A172 (cell line): ENCODE measurements at places on chromosomes 13 and 19. TPM values are rescaled to one million over a fixed set of nuclear protein-coding genes. Genes with fewer than 3 reads are reported as not detected.

LGALS4 gene
- not detected in 2 replicates for total RNA-seq

NALCN gene
- 0.60 and 0.72 TPM in 2 replicates for total RNA-seq

HNRNPM gene
- 97.9 and 102 TPM in 2 replicates for total RNA-seq

LMTK3 gene
- total RNA-seq, result not detected in 2 replicates

WDR62 gene
- 19.5 and 24.5 TPM in 2 replicates for total RNA-seq

CADM4 gene
- total RNA-seq, result 78.5 and 139 TPM in 2 replicates

SIGLECL1 gene
- not detected in 2 replicates for total RNA-seq

CKM gene
- total RNA-seq, result not detected in 2 replicates

ATP4A gene
- not detected in 2 replicates for total RNA-seq

PRR22 gene
- 0.41 and 2.0 TPM in 2 replicates for total RNA-seq

LAIR1 gene
- not detected in 2 replicates for total RNA-seq

ELSPBP1 gene
- total RNA-seq, result not detected in 2 replicates

CCDC106 gene
- total RNA-seq, result 2.6 and 6.0 TPM in 2 replicates

PDE4A gene
- 0.41 and 1.3 TPM in 2 replicates for total RNA-seq

PABPC3 gene
- total RNA-seq, result not detected in 2 replicates

CACNG7 gene
- total RNA-seq, result 0.07 TPM in 1 of 2 replicates, not detected in the other

NEK3 gene
- total RNA-seq, result 3.3 and 11.4 TPM in 2 replicates

ETV2 gene
- 0.12 and 1.4 TPM in 2 replicates for total RNA-seq

GNG7 gene
- total RNA-seq, result 0.38 and 1.1 TPM in 2 replicates

DNA sequence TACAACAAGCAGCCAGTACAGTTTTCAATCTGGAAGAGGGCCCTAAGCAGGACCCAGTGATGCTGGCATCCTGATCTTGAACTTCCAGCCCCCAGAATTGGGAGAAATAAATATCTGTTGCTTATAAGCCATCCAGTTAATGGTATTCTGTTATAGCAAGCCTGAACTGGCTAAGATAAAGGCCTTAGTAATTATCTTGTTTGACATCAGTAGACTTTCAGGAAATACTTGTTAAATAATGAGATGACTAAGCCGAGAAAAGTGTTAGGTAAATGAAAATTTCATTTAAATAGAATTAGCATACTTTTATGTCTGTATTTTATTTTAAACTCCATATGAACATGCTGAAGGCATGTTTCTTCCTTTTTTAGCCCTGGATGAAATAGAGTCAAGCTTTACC is 188.2 kb downstream of the OLFM4 start:
- DNase-seq, result no peak

GRCh38 chr13:66546534-66547379 is 683.4 kb downstream of the PCDH9 start:
- no peak for DNase-seq

GRCh38 chr19:35752746-35753350 is 4.0 kb downstream of the HSPB6 start:
- DNase-seq, result no peak

- peak; percentile 35 for DNase-seq
These were observed 1.6 kb downstream of the PLEKHG2 start for GRCh38 chr19:39413911-39414608.

- DNase-seq, result no peak
These were observed 125.9 kb upstream of the GJB6 start for GRCh38 chr13:20358022-20358421.

- no peak for DNase-seq
These were observed 58.2 kb downstream of the UBL3 start for GRCh38 chr13:29791997-29792780.

DNA sequence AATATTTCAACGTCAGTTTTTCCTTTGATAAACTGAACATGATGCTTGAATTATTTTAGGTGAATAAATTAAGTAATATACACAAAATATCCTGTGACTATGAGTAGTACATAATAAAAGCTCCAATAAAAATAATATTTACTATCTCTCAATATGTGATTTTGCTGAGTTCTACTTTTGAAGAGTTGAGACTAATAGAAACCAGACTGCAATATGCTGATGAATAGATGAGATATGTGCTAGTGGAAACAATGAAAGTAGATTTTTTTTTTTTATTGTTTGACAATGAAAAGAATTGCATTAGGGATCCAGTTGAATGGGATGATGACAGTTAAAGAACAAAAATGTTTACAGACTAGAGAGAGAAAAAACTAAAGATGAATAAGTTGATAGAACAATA is 16.4 kb upstream of the PCDH20 start:
- DNase-seq, result no peak

- DNase-seq, result no peak
These were observed 1.3 kb downstream of the RAB3D start for GRCh38 chr19:11338121-11338520.

GRCh38 chr13:51907040-51907732 is 45.4 kb downstream of the CCDC70 start:
- DNase-seq, result no peak

GRCh38 chr13:35965226-35965927 is 165.8 kb downstream of the DCLK1 start:
- DNase-seq, result no peak

DNA sequence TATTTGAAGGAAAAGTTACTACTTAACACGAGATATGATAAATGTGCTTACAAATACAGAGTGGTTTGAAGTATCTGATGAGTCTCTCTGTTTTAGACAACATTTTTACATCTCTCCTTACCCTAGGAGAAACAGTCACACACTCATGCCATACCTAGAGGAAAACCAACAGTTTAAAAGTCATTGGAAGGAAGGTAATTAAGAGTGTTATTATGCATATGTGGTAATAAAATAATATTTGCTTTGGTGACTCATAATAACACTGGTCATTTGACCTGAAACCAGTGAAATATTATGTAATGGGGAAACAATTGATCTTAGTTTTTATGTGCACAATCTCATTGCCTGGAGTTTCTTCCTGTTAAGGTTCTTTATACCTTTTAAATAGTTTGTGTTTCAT is 136.9 kb upstream of the SOX21 start:
- no peak for DNase-seq

GRCh38 chr19:18992696-18993095 is 40.6 kb downstream of the SUGP2 start:
- no peak for DNase-seq

GRCh38 chr13:96216543-96216942 is 126.6 kb downstream of the HS6ST3 start:
- DNase-seq, result no peak

GRCh38 chr13:26445092-26445491 is 112.4 kb upstream of the WASF3 start:
- DNase-seq, result no peak

- no peak for DNase-seq
These were observed 21.6 kb upstream of the MRI1 start for GRCh38 chr19:13742756-13743155.

GRCh38 chr19:42657556-42657955 is 62.8 kb upstream of the CEACAM8 start:
- peak; percentile 18 for DNase-seq

DNA sequence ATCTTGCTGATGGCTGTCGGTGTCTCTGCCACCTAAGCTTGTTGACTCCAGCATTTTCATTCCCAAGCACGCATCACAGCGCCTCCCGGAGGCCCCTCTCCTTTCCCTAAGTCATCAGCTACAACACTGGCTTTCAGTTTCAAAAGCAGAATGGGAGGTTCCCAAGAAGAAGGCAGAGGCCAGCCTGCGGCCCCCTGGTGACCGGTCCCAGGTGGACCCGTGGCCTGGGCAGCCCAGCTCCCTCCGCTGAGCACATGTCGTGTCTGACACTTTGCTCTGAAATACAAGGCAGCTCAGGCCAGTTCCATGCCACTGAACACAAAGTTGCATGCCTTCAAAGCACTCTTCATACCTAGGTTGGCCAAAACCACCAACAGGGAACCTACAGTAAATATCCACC is 8.5 kb downstream of the MLLT1 start:
- no peak for DNase-seq

- no peak for DNase-seq
These were observed 26.1 kb upstream of the TIMM44 start for GRCh38 chr19:7969555-7969939.

DNA sequence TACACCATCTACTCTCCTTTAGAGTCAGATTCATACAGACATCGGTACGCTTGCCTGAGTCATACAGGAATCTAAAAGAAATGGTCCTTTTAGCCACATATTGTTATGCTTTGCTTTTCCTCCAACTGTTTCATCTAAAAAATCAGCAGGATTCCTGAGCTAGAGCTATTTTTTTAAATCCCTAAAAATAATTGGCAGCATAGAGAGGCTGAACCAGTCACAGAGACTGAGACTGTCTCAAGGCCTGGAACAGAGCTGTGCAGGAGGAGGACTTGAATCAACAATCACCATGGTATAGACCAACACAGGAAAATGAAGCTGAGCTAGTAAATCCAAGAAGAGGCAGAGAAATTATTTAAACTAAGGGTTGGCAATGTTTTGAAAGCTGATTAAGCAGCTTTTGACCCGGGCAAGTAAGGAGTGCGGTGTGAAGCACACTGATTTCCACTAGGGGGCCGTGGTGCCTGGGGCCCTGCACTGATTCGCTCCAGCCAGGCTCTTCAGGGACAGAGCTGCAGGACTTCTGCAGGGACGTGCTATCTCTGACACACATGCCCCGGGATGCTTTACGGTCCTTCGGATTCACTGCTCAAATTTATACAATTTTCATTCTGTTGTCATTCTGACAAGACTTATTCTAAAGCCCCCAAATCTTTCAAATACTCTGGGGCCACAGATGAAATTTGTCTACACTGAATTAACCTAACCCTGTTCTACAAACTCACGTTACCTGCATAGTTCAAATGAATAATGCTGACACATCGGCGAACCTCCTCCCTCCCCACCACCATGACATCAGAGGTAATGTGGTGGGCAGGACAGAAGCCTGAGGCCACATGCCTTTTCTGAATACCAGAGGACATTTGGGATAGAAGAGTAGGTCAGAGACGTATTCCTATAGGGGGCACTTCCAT is 87.6 kb upstream of the SLC15A1 start:
- peak; percentile 74 for DNase-seq

- no peak for DNase-seq
These were observed 261.3 kb downstream of the FOXO1 start for GRCh38 chr13:40404967-40405716.

- no peak for DNase-seq
These were observed 5.0 kb downstream of the CLEC11A start for GRCh38 chr19:50728084-50728737.

GRCh38 chr13:28573595-28574373 is 78.9 kb upstream of the FLT1 start:
- no peak for DNase-seq

- DNase-seq, result peak; percentile 56
These were observed 2.1 kb downstream of the TGFB1 start for GRCh38 chr19:41351339-41352245.

DNA sequence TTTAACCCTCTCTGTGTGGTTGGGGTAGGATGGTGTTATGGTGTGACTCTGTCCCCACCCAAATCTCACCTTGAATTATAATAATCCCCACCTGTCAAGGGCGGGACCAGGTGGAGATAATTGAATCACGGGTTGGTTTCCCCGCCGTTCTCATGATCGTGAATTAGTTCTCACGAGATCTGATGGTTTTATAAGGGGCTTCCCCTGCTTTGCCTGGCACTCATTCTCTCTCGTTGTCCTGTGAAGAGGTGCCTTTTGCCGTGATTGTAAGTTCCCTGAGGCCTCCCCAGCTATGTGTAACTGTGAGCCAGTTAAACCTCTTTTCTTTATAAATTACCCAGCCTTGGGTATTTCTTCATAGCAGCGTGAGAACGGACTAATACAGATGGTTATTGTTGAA is 68.8 kb downstream of the ARHGEF7 start:
- DNase-seq, result no peak

GRCh38 chr13:27310946-27311345 is 40.3 kb downstream of the RASL11A start:
- DNase-seq, result no peak

DNA sequence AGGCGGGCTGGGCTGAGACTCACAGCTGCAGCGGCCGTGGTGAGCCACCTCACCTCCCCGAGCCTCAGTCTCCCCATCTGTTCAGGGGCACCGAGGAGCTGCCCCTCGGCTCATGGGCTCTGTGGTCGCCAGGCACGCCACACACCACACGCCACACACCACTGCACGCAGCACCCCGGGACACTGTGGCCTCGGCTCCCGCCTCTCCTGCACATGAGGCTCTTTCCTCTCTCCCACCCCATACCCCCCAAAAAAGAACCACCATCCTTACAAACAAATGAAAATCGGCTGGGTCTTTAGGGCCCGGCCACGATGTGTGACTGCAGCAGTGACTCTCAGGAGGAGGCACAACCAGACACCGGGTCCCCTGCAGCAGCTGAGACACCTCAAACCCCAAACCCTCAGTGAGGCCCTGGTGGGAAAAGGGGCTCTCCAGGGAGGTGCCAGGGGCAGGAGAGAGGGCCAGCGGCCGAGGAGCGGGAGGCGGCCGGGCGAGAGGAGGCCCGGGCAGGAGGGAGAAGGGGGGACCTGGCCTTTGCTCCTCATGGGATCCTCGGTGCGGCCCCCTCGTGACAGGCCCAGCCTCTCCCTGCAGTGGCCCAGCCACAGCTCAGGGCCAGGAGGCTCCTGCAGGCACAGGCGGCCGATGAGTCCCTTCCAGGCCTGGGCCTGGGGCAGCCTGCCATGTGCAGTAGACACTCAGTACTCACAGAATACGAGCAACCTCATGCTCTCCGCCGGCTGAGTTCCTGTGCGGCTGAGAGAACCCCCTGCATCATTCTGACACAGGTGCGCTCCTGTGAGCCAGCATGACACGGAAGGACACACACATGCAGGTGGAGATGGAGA is 66.3 kb downstream of the RASA3 start:
- DNase-seq, result no peak

DNA sequence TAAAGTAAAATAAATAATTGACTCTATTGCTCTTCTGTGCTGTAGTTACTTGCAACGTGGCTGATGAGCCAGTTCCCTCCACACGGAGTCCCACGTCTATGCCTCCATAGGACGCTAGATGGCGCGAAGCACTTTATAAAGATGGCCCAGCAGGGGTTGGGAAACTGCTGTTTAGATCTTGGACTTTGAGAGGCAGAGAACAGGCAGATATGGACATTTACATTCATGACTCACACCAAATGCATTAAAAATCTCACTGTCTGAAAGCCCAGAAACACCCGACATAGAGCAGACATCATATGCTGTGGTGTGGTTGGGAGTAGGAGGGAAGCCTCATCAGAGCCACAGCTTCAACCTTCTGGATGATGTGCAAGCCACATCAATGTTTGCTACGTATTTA is 643.1 kb upstream of the ARGLU1 start:
- DNase-seq, result peak; percentile 71

- DNase-seq, result no peak
These were observed 22.0 kb upstream of the TPT1 start for GRCh38 chr13:45362939-45363338.

- DNase-seq, result no peak
These were observed 5.0 kb upstream of the LENG1 start for GRCh38 chr19:54164369-54165068.

- DNase-seq, result no peak
These were observed 1.5 kb upstream of the DAND5 start for GRCh38 chr19:12967907-12968306.

DNA sequence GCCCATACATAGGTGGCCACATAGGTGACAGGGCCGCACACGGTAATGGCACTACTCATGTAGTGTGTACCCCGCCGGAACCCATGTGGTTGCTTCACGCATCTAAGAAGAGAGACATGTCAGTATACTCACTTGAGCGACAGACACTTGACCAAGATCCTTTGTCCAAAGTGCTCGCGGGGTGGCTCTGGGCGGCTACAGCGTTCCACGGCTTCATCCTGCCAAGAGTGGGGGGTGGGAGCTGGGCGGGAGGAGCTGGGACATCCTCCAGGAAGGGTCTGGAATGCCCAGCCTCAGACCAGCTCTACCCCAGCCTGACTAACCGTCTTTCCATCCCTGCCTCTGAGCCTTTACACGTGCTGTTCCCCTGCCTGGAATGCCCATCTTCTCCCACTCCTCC is 8.5 kb downstream of the ANGPTL8 start:
- DNase-seq, result no peak

GRCh38 chr19:16457954-16458331 is 13.8 kb downstream of the EPS15L1 start:
- DNase-seq, result no peak
